HS-5 (cell line): ENCODE measurements at places on chromosomes 13 and 19.
A peak's percentile ranks its signal among the peaks of the same experiment; 100 is the strongest.

- no peak for DNase-seq
These were observed 79.8 kb downstream of the ATP11A start for GRCh38 chr13:112769615-112770014.

DNA sequence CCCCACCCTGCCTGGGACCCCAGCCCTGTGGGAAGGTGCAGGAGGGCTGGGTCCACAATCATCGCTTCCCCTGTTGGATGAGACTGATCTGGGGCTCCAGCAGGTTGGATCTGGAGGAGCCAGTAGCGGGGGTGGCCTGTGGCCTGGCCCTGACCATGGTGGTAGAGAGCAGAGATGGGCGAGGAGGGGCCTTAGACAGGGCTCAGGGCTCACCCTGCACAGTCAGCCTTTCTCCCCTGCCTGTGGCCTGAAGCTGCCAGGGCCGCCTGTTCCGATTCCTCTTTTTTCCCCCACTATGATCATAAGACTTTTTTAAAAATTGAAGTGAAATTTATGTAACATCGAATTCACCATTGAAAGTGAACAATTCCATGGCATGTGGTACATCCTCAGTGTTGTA lies 18.2 kb downstream of the SIN3B start:
- DNase-seq = no peak

GRCh38 chr19:33472691-33473652 lies 48.6 kb downstream of the PEPD start:
- peak; percentile 97 for DNase-seq

GRCh38 chr13:100835695-100836094 lies 161.1 kb upstream of the TMTC4 start:
- DNase-seq = no peak

DNA sequence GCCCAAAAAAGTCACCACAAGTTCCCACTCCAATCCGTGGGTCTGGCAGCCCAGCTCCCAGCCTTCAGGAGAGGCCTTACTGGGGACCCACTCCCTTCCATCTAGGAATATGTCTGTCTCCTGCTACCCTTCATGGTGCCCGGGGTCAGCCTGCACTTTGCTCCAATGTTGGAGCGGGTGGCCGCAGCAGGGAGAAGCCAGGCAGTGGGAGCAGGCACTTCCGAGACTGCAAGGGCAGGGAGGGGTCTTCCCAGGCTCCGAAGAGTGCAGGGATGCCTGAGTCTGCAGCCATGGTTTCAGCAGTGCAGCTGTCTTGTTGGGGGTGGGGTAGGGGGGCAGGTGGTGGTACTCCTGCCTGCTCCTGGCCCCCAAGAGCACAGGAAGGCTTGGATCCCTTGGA lies 1616.2 kb downstream of the SLITRK5 start:
- DNase-seq = no peak

GRCh38 chr13:77172650-77173049 lies 145.7 kb upstream of the FBXL3 start:
- no peak for DNase-seq

GRCh38 chr13:33932769-33933406 lies 114.9 kb downstream of the RFC3 start:
- no peak for DNase-seq

- DNase-seq = no peak
These were observed 172.7 kb upstream of the RNF113B start for GRCh38 chr13:98349731-98350305.

DNA sequence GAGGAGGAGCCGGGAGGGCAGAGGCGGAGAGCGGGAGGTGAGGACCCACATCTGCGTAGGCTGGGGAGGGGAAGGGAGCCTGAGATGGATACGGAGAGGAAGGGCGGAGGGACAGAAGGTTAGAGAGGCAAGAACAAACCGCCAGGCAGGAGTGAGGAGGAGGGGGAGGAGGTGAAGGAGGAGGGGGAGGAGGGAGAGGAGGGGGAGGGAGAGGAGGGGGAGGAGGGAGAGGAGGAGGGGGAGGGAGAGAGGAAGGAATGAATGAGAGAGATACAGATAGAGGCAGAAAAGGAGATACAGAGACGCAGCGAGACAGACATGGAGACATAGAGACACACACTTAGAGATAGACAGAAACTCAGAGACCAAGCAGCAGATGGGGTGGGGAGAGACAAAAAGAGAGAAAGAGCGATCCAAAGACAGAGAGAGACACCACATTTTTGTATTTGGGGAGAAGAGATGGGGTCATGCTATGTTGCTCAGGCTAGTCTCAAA lies 782 bp upstream of the CA11 start:
- no peak for DNase-seq

- DNase-seq = no peak
These were observed 151.7 kb upstream of the TSHZ3 start for GRCh38 chr19:31500946-31501345.

DNA sequence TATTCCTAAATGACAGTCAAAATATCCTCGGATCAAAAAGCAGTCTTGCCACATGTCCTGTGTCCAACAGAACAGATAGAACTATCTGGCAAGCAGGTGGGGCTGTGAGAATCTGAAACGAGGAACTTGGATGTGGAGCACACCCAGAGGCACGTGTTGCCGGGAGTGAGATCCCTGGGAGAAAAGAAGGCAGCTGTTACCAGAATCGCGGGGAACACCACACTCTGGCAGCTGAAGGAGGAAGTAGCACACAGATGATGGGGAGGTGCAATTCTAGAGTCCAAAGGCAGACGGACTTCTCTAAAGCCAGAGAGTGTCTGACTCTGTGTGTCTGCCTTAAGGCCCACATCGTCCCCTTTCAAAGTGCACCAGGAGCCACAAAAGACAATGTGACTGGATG lies 22.3 kb downstream of the SLC7A1 start:
- no peak for DNase-seq

GRCh38 chr19:18418029-18418482 lies 1.1 kb upstream of the SSBP4 start:
- no peak for DNase-seq

- no peak for DNase-seq
These were observed 215.1 kb upstream of the ZNF507 start for GRCh38 chr19:32130332-32130731.

- no peak for DNase-seq
These were observed 536.7 kb upstream of the ARGLU1 start for GRCh38 chr13:107104631-107105030.

GRCh38 chr19:37902668-37903067 lies 3.7 kb downstream of the WDR87 start:
- DNase-seq = peak; percentile 24

- no peak for DNase-seq
These were observed 329.8 kb upstream of the MIR17HG start for GRCh38 chr13:91017669-91018053.

GRCh38 chr13:44032802-44033201 lies 153.1 kb downstream of the LACC1 start:
- no peak for DNase-seq

DNA sequence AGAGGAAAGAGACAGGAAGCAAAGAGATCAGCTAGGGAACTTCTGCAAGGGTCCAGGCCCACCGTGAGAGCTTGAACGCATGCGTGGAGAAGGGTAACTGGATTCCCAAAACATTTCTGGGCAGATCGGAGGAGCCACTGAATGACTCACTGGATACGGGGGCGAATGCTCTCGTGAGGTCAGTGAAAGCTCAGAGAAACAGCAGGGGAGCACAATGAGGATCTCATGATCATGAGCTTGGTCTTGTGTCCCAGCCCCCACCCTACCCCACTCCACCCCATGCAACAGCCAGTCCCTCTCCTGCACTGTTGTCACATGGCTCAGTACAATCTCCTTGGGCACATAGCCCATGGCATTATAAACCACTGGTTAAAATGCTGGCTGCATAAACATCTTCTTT lies 40.6 kb downstream of the DCLK1 start:
- no peak for DNase-seq

DNA sequence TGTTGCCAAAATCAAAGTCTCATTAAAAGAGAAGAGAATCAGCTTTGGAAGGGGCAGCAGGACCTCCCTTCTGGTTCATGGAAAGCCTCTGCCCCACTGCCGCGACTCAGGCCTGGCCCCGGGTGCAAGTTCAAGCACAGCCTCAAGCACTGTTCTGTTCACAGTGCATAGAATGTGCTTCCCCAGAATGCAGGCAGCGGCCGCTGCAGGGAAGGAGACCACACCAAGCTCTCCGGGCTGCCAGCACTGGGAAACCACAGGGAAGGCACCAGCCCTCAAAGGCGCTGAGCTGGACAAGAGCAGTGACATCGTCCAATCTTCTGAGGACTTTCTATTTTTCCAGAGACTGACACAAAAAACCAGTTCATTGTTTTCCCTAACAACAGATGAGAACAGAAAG lies 55.5 kb downstream of the CRYL1 start:
- DNase-seq = no peak

DNA sequence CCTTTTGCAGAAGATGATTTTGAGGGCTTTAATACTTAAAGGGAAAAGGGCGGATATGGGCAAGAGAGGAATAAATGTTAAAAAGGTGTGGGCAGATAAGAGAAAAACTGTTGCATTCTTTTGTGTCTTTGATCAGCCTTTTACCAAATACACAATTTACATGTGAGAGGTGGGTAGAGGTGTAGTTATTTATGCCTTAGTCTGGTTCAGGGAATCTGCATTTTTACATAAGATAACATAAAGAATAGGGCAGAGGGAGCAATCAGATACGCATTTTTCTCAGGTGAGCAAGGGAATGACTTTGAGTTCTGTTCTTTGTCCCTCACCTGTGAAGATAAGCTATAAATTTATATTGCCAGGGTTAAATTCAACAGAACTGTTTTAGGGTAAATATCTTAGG lies 708.4 kb upstream of the SLITRK1 start:
- DNase-seq = no peak

GRCh38 chr19:35153701-35154524 lies 622 bp upstream of the FXYD5 start:
- no peak for DNase-seq

- no peak for DNase-seq
These were observed 33.5 kb downstream of the TMED1 start for GRCh38 chr19:10802479-10802878.

DNA sequence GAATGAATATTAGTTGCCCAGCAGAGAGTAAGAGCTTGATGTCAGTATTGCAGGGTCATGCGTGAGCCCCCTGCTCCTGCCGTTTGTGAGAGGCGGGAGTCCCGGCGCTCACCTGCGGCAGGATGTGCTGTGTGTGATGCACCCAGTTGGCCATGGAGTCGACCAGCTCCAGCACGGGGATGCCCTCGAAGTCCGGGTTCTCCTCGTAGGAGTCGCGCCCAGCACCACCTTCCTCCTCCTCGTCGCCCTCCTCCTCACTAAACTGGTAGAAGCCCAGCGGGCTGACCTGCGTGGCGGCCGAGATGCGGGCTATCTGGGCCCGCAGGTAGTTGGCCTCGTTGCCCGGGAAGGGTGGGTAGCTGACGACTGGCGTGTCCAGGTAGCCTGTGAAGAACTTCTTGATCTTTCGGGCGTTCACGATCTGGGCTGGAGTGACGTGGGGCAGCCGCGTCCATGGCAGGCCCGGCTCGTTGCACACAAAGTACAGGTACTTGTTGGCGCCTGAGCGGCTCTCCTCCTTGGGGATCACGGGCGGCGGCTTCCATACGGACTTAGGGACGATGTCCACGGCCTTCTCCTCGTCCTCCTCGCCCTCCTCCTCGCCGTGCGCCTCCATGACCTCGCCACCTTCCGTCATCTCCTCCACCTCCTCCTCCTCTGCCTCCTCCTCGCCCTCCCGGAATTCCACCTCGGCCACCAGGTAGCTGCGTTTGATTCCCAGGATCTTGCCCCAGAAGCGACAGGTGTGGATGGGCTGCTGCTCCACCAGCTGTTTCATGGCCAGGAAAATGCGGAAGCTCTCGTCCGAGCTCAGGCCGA lies 10.8 kb downstream of the RSPH6A start:
- DNase-seq = no peak

DNA sequence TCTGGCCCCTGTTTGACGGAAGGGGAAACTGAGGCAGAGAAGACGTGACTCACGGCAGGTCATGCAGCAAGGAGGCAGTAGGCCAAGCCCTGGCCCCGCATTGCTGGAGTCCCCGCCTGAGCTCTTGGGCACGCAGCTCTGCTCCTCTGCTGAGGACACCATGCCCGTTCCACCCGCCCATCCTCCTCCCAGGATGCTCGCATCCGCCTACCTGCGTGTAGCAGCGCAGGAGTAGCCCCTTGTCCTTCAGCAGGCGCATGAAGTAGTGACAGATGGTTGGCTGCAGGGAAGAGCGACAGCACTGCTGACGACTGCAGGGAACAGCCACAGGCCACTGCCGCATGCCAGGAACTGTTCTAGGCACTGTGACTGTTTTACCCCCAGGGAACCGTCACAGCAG lies 10.5 kb downstream of the SIRT2 start:
- no peak for DNase-seq

DNA sequence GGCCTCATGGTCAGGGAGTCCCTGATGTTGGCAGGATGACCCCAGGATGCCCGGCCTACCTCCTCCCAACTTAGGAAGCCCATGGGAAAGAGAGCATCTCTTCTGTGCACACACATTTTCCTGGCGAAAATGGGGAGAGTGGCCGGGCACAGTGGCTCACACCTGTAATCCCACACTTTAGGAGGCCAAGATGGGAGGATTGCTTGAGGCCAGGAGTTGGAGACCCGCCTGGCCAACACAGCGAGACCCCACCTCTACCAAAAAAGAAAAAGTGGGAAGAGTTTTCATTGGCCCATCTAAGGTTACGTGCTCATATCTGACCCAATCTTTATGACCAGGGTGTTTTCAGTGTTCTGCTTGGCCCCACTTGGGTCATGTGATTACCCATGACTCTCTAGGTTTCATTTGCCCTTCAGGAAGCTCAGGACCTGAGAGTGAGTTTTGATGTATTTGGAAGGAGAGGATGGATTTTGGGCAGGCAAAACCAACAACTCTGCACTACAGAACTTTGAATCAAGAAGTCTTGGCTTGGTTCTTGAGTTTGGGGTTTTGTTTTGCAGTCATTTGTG lies 33.6 kb upstream of the SHKBP1 start:
- DNase-seq = no peak

GRCh38 chr19:14119146-14119545 lies 1.6 kb upstream of the PRKACA start:
- no peak for DNase-seq

DNA sequence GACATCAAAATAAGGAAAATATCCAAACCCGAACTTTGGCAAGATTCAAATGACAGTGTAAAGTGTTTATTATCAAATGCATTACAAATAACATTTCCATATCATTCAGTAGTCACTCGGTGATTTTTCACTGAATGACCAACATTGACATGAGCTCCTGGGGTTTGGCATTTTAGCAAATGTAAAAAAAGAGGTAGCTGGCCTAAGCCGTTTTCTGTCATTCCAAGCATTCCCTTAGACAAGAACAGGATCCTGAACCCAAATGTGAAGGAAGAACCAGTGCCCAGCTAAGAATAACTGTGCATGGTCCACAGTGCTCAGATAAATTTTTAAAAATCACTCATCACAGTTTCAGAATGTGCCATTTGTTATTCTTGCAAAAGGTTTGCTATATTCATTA lies 327.9 kb downstream of the GPC6 start:
- no peak for DNase-seq

GRCh38 chr19:19366434-19367396 lies 38.8 kb upstream of the GATAD2A start:
- no peak for DNase-seq

DNA sequence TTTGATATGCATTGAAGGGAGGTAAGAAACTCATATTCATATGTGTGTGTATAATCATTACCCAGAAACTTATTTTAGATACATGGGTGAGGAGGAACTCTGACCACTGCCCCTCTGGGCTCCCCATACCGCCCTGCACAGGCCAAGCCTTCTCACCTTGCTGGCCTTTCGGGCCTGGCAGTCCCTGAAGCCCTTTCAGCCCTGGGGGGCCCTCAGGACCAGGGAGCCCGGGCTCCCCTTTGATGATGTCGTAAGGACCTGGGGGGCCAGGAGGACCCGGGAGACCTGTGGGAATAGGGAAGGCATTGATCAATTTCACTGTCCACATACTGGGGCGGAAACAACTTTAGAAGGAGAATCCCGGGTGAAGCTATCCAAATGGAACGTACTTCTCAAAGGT lies 142.3 kb downstream of the COL4A1 start:
- no peak for DNase-seq

GRCh38 chr13:38265132-38265497 lies 84.5 kb upstream of the UFM1 start:
- DNase-seq = no peak
